ENCODE measurements at places on chromosomes 12 and 14.

GRCh38 chr14:61153431-61153830, 127.7 kb downstream of the TMEM30B start:
- DNase-seq, result no peak

DNA sequence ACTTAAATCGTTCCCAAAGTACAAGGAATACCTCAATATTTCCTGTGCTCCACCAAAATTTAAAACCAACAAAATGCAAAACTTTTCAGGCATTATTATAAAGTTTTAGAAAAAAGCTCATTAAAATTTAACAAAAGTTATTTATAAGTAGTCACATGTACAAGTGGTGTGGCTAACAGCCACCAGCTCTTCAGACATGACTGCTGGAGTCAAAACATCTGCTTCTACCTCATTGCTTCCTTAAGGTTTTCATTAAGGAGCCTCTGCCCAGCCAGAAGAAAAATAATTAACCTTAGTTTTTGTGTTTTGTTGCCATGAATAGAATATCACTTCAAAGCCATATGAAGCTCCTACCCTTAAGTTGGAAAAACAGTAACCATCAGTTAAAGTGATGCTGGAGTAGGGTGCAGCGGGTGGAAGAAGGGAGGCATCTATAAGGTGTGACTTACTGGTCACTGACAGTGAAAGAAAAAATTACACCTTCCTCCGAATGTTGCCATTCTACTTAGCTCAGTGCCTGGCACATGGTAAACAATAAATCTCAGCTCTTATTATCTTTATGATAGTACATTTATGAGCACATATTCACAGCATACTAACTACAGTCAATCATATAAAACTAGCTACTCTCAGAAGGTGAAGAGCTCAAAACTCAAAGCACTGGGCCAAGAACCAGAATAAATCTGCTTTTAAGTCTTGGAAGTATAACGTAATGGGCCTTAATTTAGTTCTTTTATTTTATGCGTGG, 57.7 kb downstream of the GALC start:
- no peak for DNase-seq

GRCh38 chr12:85076688-85077430, 40.7 kb downstream of the LRRIQ1 start:
- peak; percentile 59 for DNase-seq

- no peak for DNase-seq
These were observed 149.3 kb upstream of the FKBP4 start for GRCh38 chr12:2645460-2645859.

DNA sequence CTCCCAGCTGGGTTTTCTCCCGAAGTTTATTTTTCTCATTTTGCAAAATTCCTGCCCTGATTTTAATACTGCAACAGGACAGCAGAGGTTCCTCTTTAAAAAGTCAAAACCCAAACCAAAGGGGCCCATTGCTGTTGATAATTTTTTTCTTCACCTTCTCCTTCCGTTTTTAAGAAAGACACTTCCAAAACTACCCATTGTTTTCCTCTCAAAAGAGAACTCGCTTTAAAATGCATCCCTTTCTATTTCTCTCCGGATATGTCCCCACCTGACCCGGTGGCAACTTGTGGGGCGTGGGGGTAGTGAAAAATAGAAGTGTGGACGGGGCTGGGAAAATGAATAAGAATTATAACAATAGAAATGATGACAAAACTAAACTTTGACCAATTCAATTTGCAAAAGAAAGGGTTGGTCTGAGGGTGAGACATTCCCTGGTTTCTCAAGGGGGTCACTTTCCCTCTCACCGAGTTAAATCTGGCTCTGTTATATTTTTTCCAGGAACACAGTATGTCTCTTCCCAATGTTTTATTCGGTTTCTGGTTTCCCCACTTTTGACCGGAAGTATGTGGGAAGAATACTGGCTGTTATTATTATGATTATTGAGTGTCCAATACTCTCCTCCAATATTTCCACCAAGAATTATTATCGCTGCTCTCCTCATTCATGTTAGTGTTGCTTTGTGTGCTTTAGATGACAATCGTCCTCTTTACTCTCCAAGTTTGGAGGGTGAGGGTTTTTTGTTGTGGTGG, 4.1 kb upstream of the TBX5 start:
- no peak for DNase-seq

GRCh38 chr14:61328626-61329262, 7.4 kb downstream of the PRKCH start:
- no peak for DNase-seq

GRCh38 chr14:91021115-91021514, 39.3 kb downstream of the RPS6KA5 start:
- no peak for DNase-seq

- DNase-seq, result no peak
These were observed 390.4 kb upstream of the USP15 start for GRCh38 chr12:61869796-61870195.

All from NB4 (cell line).